DMS 273 treated with DMSO at 0.1 percent for 48 hours (cell line): ENCODE measurements at places on chromosomes 4 and X.

DNA sequence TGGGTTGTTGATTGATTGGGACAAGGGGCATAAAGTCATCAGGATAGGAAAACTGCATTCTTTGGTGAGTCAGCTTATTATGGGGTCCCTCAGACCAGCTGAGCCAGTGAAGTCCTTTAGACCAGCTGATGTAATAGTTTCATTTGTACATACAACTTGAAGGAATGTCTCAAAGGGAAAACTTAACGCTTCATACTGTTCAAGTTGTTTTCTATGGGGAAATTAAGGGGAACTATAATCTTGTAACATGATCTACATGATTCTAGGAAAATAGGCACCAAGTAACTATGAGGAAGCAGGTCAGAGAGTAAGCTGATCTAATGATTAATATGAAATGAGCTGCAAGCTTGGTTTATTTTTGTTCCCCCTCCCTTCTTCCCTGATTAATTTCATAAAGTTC lies 175.1 kb upstream of the GRID2 start:
- no peak for DNase-seq

GRCh38 chrX:113124693-113125092 lies 284.1 kb upstream of the AMOT start:
- no peak for DNase-seq

- no peak for DNase-seq
Observed at GRCh38 chr4:76386566-76387305, 34.2 kb downstream of the CCDC158 start.

GRCh38 chr4:148089624-148090023 lies 352.6 kb downstream of the NR3C2 start:
- no peak for DNase-seq

DNA sequence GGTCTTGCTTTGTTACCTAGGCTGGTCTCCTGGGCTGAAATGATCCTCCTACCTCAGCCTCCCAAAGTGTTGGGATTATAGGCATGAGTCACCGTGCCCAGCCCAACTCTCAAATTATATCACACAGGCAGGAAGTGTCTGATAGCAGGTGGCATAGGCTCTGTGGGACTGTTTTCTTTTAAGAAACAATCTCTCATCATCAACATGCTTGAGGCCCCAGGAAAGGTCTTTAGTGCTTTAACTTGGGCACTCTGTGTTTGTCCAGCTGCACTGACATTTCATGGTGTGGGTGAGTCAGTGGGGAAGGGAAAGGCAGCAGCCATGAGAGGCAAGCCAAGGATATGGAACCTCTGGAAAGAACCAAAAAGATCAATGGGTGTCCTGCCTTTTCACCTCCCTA lies 88.1 kb upstream of the TSPAN5 start:
- no peak for DNase-seq

DNA sequence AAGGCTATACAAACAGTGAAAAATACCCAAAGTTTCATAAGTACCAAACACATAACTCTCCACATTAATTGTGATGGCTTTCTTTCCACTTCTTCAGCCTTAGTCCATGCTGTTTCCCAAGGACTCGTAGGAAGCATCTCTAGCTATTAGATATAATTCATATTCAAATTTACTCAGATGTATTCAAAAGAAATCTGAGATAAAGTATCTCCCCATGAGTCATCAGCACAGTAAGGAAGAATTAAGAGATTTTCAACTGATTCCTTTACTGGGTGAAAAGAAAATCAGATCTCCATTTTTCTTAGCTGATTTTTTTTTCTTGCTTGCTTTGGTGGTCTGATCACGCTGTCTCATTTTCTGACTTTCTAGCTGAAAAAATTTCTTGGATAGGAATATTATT lies 71.7 kb downstream of the MID1 start:
- no peak for DNase-seq

DNA sequence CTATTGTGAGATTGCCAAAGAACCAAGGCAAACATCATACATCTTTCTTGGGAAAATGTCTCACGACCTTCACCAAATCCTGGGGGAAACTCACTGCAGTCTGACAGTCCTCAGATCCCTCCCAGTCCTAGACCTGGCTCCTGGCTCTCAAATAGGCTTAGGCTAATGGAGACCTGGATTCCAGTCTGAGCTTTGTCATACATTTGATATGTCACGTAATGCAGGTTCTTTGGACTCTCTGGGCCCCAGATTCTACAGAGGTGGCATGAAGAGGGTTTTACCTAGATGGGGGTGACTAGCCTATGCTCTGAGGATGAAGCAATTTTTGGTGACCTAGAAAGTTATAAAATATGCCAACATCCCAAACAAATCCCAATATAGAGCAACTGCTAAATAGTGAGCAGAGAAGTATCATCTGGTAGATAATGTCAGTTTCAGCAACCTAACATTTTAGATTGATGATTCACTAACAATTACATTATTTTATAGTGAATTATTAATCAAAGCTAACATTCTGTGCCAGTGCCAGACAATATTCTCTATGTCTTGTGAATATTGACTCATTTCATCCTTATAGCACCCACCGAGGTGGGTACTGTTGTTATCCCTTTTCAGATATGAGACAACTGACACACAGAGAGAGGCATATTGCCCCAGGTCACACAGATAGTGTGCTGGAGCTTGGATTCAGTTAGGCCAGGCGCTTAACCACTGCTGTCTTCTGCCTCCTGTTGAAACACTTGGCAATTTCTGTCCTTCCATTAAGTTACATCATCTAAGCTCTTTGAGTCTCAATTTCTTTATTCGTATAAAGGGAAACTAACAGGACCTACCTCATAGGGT lies 195.4 kb upstream of the MAMLD1 start:
- no peak for DNase-seq

DNA sequence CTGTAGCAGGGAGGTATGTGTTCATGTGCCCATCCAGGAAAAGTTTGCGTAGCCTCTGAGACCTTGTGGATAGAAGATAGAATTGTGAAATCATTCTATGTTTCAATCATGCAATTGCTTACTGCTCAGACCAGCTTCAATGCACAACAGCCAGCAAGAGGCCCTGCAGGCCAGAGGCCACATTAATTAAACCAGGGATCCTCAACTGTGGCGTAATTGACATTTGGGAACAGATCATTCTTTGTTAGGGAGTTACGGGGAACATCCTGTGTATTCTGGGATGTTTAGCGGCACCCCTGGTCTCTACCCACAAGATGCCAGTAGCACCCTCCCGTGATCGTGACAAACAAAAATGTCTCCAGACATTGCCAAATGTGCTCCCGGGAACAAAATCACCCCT lies 86.5 kb upstream of the PRPS2 start:
- DNase-seq: no peak

DNA sequence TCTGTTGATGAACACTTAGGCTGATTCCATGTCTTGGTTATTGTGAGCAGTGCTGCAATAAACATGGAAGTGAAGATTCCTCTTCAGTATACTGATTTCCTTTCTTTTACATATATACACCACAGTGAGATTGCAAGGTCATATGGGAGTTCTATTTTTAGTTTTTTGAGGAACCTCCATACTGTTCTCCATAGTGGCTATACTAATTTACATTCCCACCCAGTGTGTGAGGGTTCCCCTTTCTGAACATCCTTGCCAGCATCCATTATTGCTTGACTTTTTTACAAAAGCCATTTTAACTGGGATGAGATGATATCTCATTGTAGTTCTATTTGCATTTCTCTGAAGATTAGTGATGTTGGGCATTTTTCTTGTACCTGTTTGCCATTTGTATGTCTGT lies 80.5 kb upstream of the GALNT7 start:
- DNase-seq: no peak

DNA sequence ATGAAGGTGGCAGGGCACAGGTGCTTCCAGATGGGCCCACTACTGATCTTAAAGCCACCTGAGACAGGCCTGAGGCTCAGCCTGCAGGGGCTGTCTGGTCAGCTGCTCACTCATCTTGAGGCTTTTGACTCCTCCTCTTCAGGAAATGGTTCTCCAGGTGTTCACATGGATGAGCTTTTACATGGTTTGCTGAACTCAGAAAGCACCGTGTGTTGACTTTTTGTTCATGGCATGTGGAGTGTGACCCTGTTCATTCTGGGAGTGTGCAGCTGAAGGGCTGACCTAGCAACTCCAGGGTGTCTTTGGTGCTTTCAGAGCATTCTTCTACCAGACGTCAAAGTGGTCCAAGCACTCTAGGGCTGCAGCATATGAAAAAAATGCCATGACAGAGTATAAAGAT lies 111.1 kb downstream of the CCNG2 start:
- no peak for DNase-seq

DNA sequence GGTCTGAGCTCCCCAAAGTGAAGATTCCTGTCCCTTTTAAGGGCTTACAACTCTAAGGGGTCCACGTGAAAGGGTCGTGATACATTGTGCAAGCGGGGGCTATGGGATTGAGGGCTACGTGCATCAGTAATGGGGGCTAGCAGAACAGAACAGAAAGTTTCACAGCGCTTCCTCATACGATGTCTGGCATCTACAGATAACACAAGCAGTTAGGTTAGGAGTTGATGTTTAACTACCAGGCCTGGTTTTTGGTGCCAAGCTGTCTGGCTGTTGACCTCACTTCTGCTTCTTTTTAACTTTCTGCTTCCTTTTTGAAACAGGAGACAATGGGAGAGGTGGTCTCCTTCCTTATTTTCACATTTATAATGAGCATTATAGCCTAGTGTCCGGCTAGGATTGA lies 368.6 kb upstream of the CXorf51A start:
- no peak for DNase-seq

DNA sequence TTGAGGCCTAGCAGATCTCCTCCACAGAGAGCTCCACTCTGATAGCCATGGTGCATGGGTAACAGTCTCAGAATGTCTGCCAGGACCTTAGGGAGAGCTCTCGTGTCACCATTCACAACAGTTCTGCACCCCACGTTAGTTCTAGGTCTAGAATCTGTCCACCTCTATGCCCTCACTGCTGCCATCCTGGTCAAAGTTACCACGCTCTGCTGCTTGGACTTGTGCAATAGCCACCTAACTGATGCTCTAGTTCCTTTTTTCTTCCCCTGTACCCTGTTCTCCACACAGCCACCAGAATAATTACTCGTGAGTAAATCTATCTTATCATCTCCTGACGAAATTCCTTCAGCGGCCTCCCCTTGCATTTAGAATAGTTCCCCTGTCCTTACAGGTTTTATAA lies 268.8 kb upstream of the GATB start:
- DNase-seq: no peak

GRCh38 chr4:168701061-168701460 lies 204.2 kb downstream of the PALLD start:
- no peak for DNase-seq

DNA sequence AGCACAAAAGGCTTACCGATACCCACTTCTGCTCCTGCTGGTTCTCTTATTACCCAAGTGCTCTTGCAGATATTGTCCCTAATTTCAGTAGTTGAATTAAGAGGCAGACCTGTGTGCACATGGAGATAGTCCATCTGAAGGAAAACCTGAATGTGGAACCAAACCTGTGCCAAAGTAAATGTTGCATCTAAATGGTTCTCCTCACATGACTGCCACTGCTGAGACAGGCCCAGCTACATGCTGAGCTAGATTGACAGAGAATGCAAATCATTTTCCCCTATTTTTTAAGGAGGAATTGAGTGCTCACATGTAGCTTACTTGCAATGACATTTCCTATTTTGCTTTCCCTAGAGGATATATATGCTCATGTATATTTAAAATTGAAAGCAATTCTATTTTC lies 609.1 kb upstream of the TECRL start:
- no peak for DNase-seq

- no peak for DNase-seq
Observed at GRCh38 chr4:1221155-1221870, 27.6 kb downstream of the CTBP1 start.
